ENCODE measurements at places on chromosomes 3 and 15. TPM values are rescaled to one million over a fixed set of nuclear protein-coding genes. Genes with fewer than 3 reads are reported as not detected.

The TIMMDC1 gene
- 349 TPM for total RNA-seq

The LRRC3B gene
- 0.10 TPM for total RNA-seq

The PRSS50 gene
- 0.10 TPM for total RNA-seq

The SAMMSON gene
- total RNA-seq, result not detected

The SLC2A2 gene
- total RNA-seq, result not detected

The SLC9A9 gene
- 5.6 TPM for total RNA-seq

The SNX4 gene
- 17.9 TPM for total RNA-seq

The FEZF2 gene
- not detected for total RNA-seq

The MEX3B gene
- 3.6 TPM for total RNA-seq

The STXBP5L gene
- total RNA-seq, result not detected
